ENCODE measurements at places on chromosomes 4 and X.

DNA sequence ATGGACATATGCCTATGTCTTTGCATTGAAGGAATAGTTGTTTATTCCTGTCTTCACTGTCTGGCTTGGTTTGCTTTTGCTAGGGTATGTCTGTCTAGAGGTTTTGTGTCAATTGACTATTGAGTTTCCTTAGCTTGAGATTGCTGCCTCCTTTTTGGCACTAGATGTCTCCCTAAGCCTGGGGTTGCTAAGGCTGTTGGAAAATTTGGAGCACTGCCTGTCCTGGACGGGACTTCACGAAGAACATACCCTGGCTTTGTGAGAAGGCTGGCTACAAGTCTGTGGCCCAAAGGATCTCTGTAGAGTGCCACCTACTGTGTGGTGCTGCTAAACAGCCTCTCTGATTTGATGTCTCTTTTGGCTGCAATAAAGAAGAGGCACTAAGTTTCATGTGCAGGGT lies 183.8 kb upstream of the NUDT10 start:
- DNase-seq: no peak

GRCh38 chr4:38290366-38290765 lies 330.2 kb downstream of the PTTG2 start:
- no peak for DNase-seq

GRCh38 chr4:56530269-56531148 lies 24.9 kb downstream of the ARL9 start:
- no peak for DNase-seq

- peak; percentile 11 for DNase-seq
Observed at GRCh38 chrX:119638725-119639471, 32.7 kb upstream of the NKRF start.

- DNase-seq: no peak
Observed at GRCh38 chr4:140691369-140691768, 64.8 kb downstream of the TBC1D9 start.

- no peak for DNase-seq
Observed at GRCh38 chr4:147864607-147865006, 132.7 kb downstream of the ARHGAP10 start.

DNA sequence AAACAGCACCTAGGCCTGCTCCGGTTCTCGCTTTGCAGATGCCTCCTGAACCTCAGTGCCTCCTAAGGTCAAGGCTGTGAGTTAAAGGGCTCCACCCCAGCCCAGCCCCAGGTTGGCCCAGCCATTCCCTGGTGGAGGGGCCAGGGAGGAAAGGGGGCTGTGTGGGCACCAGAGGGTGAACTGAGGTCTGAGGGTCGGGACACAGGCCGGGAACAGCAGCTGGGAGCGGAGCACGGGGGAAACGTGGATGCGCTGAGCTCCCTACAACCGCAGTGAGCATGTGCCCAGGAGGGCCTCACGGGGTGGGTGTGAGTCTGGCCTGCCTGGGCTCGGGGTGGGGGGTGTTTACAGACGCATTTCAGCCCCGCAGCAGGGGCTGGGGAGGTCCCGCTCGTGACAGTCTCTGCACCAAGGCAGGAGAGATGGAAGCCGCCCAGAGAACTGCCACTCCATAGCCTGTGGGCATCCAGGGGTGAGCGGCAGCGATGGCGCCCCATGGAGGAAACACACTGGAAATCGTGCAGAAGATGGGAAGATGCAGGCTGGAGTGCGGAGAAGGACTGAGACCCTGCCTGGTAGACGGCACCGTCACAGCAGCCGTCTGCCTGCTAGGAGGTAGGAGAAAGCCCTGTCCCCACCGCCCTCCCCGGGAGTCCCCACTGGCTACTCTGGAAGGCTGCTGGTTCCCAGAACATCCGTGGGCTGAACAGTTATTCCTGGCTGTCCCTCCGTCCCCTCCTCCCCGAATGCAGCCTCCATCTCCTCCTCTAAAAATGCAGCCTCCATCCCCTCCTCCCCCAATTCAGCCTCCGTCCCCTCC lies 9.9 kb upstream of the SLC25A6 start:
- DNase-seq: no peak

DNA sequence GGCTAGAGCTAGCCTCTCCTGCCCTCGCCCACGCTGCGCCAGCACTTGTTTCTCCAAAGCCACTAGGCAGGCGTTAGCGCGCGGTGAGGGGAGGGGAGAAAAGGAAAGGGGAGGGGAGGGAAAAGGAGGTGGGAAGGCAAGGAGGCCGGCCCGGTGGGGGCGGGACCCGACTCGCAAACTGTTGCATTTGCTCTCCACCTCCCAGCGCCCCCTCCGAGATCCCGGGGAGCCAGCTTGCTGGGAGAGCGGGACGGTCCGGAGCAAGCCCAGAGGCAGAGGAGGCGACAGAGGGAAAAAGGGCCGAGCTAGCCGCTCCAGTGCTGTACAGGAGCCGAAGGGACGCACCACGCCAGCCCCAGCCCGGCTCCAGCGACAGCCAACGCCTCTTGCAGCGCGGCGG lies at the start of gene AR:
Gene AR (plus strand): TSS at position 204 of the 400 bp plus-strand sequence. CDS start 1,126 bp downstream, outside the sequence.
- DNase-seq: no peak

DNA sequence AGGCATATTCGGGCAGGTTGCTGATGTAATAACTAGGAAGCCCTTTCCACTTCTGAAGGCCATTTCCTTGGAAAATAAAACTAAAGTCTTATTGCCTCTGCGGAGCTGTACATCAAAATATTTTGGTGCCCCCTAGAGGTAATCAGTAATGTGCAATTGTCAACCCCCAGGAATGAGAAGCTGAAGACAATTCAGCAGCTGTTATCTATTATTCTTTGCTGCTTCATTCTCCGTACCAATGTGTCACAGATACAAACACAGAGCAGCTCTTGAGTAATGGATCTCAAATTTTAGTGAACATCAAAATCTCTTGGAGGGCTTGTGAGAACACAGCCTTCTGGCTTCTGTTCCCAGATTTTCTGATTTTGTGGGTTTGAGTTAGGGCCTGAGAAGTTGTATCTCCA lies 3.5 kb upstream of the SLIT2 start:
- DNase-seq: no peak

DNA sequence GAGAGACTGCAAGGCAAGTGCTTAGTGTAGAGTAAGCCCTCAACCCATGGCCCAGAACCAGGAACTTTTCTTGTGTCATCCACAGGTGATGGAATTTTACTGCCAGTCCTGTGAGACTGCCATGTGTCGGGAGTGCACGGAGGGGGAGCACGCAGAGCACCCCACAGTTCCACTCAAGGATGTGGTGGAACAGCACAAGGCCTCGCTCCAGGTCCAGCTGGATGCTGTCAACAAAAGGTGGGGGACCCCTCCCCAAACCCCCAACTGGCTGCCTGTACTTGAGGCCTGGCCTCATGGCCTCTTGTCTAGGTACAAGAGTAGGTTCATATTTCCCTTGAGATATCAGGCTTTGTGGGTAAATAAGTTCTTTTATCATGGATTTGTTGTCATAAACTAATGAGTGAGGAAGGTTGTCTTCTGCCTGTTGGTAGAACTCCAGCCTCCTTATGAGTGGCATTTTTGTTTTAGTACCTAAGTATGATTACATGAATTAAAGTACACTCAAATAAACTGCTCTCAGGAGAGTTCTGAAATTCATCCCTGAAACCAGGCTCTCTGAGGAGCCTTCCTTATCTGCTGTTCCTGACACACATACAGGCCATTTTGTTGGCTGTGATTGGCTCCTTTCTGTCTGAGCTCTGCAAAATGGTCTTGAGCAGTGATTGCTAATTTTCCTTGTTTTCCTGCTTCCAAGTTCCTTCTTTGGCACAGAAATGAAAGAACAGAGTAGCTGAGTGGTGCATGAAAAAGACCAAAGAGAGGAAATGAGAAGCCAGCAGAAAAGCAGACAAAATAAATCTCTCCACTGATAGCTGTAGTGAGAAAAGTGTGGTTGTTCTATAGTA lies 51.4 kb upstream of the MND1 start:
- DNase-seq: no peak

DNA sequence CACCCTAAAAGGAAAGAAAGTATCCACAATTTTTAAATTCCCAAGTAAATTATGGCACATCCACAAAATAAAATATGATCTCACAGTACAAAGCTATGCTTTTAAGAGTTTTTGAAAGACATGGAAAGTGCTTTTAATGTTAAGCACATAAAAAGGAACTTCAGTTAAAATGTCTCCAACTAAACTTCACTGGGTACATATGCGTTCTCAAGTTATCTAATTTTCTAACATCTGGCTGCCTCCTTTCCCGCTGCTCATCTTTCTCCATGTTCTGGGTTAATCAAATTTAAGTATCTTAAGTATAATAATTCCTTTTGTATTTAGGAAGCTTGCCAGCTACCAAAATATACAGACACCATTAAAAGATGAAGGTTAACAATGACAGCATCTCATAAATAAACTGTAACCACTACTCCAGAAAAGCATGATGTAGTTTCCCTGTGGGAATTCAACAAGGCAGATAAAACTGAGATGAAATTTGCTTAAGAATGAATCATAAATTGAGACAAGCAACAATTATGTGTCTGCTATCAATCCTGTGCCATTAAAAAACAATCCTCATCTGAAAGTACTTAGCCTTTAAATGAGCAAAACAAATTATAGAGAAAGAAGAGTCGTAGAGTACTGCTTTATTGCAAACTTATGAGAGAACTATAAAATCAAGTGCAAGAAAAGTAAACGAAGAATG lies 25.1 kb downstream of the PRSS12 start:
- DNase-seq: no peak

- DNase-seq: no peak
Observed at GRCh38 chr4:42750856-42751255, 94.0 kb upstream of the ATP8A1 start.

GRCh38 chrX:149259241-149259640 lies 245.9 kb downstream of the IDS start:
- DNase-seq: no peak

- DNase-seq: no peak
Observed at GRCh38 chrX:6678313-6678712, 143.4 kb upstream of the VCX3A start.

GRCh38 chr4:181688432-181688831 lies 554.8 kb upstream of the TENM3 start:
- no peak for DNase-seq

- DNase-seq: no peak
Observed at GRCh38 chr4:85732124-85732523, 257.2 kb downstream of the ARHGAP24 start.

DNA sequence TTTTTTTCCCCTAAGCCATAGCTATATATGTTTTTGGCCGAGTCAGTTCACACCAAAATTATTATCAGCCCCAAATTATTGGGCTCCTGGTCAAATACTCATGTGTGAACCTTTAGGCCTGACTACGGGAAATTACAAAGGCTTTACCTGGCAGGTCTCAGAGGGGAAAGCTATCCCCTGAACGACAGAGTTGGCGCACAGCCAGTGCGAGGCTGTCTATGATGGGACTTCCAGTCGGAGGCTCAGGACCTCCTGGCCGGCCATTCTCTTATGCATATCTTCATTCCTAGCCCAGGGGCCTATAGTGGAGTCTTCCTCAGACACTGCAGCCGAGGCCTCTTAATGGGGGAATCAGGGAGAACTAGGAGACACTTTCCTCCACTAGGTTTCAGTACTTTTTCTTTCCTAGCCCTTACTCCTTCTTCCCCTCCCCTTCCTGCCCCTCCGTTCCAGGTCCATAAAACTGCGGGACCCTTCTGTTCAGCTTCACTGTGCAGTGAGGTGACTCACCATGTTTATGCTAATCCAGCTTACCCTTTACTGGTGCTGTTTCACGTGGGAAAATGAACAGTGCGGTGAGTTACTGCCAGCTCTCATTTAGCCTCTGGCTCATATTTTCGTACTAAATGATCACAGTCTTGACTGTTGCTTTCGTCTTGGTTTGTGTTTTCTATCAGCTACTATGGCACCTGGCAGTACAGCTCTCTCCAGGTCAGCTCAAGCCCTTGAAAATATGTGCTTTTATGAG lies 533.9 kb downstream of the FSTL5 start:
- DNase-seq: no peak

DNA sequence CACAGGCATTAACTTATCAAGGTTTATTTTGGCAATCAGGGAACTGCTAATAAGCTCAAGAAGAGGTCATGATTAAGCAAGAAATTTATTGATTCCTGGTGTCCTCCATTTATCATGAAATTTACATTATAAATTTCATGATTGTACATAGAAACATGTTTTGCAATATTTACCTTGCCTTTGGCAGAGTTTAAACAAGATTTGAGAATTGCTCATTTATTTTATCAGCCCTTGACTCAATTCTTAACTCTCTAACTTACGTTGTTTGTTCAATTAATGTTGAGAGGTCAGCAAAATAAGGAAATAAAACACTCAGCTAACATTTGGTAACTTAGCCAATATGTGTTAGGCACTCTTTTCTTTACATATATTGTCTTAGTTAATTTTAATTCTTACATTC lies 286.6 kb downstream of the SLC7A11 start:
- DNase-seq: no peak

GRCh38 chr4:141573678-141574077 lies 62.7 kb upstream of the IL15 start:
- DNase-seq: no peak

DNA sequence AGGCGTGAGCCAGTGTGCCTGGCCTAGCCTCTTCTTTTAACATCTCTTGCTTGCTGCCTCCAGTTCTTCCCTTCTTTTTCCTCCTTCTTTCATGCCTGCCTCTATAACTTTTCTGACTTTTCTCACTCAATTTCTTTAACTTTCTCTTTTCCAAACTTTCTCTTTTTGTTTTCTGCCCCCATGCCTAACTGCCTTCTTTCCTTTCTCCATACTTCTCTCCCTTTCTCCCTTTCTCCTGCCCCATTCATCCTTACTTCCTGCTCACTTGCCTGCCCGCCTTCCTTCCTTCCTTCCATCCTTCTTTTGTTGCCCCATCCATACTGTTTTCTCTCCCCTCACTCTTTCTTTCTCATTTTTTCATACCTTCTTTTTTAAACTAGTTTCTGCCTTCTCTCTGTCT lies 105.2 kb downstream of the RBMX2 start:
- no peak for DNase-seq

DNA sequence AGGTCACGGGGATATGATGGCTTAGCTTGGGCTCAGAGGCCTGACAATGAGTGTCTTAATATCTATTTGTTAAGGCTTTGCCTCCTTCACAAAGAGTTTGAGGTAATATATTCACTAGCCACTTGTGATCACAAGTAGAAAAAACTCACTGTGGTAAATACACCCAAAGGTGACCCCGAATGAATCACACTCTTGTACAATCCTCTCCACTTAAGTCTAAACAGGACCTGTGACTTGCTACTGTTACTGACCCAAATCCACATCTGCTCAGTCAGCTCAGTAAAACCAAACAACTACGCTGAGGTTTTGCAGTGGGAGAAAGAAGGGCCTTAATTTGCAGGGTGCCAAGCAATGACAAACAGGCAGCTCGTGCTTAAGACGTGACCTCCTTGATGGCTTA lies 223.8 kb upstream of the MAGEC2 start:
- DNase-seq: no peak

DNA sequence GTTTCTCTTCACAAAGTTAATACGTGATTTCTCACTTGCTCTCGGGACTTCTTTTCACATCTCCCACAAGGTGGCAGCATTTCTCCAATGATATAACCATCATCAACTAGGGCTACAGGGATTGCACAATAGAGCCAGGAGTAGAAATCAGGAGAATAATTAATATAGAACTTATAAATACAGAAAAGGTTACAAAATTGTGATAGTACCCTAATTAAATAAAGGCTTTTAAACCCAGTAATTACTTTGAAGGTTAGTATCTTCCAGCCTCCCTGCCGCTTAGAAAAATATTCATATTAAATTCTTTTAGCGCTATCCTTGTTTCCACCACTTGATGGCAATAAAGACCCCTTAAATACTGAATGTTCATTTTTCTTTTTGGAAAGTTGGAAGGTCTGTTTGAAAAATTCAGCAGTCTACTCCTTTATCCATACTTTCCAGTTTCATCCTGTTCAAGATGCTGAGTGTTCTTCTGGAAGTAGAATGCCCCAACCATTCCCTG lies 65.8 kb downstream of the RASGEF1B start:
- peak; percentile 19 for DNase-seq

GRCh38 chr4:25524663-25525062 lies 131.0 kb upstream of the SLC34A2 start:
- DNase-seq: no peak

All from SIG-M5 (cell line).